ENCODE measurements at places on chromosomes 1 and 21.

DNA sequence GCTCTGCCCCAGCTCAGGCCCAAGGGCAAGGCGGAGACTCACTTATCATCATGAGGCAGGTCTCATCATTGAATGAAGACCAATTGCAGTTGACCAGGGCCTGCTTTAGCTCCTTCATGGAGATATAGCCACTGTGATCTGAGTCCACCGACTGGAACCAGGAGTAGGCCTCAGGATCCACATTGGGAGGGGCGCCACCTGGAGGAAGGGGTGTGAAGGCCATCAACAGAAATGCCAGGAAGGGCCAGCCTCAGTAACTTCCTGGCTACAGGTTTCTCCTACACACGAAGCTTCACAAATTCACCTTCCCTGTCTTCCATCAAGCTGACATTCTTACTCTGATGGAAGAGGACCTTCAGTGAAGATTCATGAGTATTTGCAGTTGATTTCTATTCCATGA lies 11.6 kb downstream of the PEF1 start:
- DNase-seq, result no peak

DNA sequence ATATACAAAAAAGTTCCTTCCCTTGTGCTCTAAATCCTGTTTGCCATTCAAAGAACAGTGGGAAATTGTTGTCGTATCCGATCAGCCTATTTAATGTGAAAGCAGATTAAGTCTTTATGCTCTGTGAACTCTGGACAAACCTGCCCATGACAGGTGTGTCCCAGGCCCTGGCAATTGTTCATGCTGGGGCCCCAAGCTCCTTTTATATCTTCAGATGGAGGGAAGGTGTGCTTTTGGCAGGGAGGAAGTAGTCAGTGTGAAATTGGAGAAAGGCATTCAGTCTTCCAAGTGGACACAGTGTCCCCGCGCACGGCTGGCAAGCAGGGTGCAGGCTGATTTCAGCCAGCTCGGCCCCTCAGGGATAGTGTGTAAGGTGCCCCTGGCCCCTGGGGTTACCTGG lies 135.1 kb upstream of the F3 start:
- DNase-seq, result no peak

GRCh38 chr1:152167835-152168534 lies 9.0 kb upstream of the RPTN start:
- no peak for DNase-seq

GRCh38 chr1:172453153-172453545 lies 9.3 kb upstream of the PIGC start:
- no peak for DNase-seq

DNA sequence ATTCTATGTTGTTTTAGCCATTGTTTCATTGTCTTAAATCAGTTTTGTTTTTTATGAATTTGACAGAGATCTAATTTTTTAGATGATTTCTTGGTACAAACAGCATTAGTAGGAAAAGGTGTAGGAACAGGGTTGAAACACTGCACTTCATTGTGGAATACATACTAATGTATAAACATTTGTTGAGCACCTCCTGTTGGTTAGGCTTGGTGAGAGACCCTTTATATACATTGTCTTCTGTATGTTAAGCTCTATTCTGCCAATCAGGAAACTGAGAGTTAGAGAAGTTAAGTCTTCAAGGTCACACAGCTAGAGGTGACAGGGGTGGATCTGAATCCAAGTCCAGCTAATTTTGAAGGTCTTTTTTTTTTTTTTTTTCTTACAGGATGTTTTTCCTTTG lies 192.7 kb downstream of the VPS13D start:
- no peak for DNase-seq

DNA sequence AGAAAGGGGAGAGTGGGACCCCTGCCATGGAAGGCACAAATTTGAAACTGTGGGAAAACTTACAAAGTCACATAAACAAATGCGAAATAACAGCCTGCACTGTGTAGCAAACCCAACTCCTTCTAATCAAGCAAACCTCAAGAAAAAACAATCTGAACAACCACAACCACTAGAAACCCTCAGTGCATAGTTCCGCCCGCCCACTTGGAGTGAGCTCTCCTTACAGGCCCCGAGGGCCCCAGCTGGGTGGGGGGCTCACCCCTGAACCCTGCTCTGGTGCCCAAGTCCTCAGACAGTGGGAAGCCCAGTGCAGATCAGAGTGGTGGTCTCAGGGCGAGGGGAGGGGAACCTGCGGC lies 931 bp upstream of the MXRA8 start:
- DNase-seq, result no peak

- DNase-seq, result no peak
Observed at GRCh38 chr21:38263493-38263892, 6.7 kb downstream of the KCNJ15 start.

GRCh38 chr1:39017266-39017665 lies 8.9 kb upstream of the NDUFS5 start:
- DNase-seq, result no peak

DNA sequence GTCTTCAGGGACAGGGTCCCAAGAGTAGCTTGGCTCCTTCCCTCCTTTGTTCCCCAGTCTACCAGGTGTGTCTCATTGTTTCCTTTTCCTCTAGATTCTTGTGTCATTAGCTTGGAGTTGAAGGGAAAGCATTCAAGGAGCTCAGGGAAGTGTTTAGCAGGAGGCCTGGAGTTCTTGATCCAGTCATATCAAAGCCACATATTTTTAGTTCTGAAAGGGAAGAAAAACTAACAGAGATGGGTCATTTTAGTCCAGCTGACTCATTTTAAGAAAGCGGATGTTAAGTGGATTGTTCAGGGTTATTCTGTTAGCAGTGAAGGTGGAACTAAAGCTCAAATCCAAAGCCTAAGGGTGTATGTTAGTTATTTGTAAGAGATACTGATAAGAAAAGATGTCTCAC lies 721 bp downstream of the C1orf54 start:
- no peak for DNase-seq

DNA sequence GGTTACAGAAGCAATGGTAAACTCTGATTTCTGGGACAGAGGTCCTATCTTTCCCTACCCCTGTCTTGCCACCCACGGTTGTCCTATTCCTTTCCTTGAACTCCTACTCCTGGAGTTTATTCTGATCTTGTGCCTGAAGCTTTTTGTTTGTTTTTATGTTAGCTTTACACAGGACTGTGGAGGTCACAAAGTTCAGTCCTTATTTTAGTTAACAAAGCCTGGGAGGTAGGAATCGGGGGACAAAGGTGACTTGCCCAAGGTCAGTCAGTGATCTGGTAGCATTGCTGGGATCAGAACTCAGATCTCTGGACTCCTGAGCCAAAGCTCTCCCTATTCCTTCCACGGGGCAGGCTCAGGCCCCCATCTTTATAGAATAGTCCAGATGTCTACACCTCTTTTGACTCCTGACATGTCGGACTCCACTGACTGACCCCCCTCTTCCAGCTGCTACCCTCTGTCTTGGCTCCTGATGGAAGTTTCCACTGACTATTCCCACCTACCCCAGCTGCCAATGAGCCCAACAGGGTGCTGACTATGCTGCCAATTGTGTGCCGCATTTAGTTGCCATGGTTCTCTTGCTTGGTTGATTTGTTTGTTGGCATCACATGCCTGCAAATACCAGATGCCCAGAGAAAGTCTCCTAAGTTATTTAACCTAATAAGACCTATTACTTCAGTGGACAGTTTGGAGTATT lies 9.9 kb downstream of the F5 start:
- no peak for DNase-seq

DNA sequence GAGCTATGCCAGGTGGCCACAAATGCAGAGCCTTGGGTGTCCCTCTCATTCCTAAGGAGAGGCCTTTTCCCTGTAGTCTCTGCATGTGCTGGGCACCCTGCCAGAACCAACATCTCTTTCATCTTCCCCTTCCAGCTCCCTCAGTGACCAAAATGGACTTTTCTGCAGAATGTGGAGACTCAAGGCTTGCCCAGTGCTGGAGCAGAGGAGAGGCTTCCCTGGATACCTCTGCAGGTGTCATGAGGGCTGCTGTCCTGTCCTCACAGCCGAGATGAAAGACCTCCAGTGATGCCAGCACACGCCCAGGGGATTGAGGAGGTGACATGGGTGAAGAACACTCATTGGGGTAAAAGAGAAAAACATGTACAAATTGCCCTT lies 347.0 kb upstream of the AJAP1 start:
- no peak for DNase-seq

- DNase-seq, result no peak
Observed at GRCh38 chr1:154502066-154502743, at the start of the genes SHE and TDRD10. TSS of gene SHE (minus strand) at chr1:154502412. CDS start at chr1:154502026, 386 bp downstream. TSS of gene TDRD10 (plus strand) at chr1:154502219. CDS start at chr1:154506904, 4,685 bp downstream.

GRCh38 chr1:201906336-201906735 lies 17.6 kb downstream of the SHISA4 start:
- DNase-seq, result no peak

DNA sequence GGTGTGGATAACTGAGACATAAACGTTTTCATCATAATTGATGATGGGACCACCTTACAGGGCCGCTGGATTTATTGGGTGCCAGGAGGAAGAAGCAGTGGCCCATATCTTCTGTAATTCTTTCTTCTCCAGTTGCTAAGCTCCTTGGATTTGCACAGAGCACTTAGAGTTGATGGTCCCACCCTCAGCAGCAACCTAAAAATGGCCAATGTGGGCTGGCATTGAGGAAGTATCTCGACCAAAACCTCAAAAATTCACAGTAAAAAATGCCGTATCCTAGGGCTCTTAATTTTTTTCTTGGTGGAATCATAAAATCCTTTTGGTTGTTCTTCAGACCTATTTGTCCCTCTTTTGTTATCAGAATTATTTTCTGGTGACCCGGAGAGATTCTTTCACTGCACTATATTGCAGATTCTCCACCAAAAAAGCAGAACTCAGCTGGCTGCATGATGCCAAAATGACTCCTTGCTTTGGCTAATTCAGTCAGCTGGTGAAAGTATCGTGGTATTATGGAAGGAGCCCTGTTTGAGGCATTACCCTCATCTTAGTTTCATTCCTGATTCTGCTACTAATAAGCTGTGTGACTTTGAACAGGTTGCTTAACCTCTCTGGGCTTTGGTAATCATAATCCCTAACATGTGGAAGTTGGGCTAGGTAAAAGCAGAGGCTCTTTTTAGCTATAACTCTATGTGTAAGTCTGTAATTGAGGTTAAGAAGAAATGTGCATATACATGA lies 27.6 kb downstream of the KIRREL1 start:
- no peak for DNase-seq

GRCh38 chr1:168636200-168636599 lies 59.8 kb downstream of the XCL1 start:
- no peak for DNase-seq

DNA sequence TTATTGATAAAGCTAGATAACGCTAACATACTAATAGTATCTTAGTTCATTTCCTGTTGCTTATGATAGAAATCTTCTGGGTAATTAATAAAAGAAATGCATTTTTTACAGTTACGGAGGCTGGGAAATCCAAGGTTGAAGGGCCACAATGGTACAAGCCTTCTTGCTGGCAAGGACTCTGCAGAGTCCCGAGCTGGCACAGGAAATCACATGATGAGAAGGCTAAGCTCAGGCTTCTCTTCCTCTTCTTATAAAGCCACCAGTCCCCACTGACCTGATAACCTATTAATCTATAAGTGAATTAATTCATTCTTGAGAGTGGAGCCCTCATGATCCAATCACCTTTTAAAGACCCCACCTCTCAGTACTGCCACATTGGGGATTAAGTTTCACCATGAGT lies 82.6 kb downstream of the GPR161 start:
- no peak for DNase-seq

- no peak for DNase-seq
Observed at GRCh38 chr1:65946376-65946775, 153.7 kb downstream of the PDE4B start.

DNA sequence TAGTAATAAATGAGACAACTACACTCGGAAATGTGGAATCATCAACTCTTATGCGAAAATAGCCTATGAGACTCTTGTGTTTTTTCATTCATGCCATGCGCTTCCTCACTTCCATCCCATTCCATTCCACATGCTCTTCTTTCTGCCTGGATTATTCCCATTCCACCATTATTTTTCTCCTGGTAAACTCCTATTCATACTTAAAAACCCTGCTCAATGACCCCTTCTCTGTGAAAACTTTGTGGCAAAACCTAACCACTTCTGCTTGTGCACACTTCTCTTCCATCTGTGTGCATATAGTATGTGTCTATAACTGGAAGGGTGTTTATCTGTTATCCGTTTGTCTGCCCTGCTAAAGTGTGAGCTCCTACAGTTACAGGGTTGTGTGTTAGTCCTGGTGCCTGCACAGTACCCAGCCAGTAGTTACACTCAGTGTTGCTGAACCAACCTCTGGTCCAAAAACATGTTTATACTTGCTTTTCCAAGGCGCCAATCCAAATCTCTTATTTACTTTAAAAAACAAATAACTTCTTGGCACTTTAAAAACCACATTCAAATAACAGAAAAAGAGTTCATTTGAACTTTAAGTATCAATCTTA lies 10.7 kb downstream of the EPHX1 start:
- no peak for DNase-seq

DNA sequence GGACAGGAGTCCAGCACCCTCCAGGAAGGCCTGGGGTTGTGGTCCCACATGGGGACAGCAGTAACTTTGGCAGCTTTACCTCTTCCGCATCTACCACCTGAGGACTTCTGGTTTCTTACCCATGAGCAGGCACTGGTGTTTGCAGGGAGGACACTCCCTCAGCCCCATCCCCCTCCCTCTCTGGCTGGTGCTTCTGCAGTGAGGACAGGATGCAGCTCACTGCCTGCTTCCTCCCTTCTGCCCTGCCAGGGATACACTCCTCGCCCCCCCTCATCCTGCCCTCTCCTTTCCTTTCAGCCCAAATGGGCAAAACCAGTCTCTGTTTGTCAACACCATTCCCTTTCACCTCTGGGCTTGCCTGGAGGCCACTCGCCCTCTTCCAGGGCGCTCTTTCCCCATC lies 62.4 kb downstream of the KIRREL1 start:
- DNase-seq, result no peak

- no peak for DNase-seq
Observed at GRCh38 chr1:244231572-244232315, 180.7 kb downstream of the ZBTB18 start.

GRCh38 chr1:167500283-167500860 lies 18.0 kb downstream of the CD247 start:
- no peak for DNase-seq

DNA sequence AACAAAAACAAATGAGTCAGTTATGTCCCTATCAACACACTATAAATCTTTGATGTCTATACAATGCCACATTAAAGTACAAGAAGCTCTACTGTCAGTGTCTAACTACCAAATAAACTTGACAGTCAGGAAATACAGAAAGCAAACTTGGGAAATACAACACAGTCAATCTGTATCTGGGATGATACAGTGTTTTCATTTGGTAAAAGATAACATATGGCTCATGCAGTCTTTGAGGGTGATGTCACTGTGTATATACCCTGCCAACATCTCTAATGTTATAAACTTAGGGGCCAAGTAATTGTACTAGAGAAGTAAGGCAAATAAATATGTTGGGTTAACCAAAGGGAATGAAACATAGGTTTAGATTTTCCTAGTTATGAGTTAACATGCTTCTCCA lies 552.5 kb upstream of the ADAMTS5 start:
- no peak for DNase-seq

DNA sequence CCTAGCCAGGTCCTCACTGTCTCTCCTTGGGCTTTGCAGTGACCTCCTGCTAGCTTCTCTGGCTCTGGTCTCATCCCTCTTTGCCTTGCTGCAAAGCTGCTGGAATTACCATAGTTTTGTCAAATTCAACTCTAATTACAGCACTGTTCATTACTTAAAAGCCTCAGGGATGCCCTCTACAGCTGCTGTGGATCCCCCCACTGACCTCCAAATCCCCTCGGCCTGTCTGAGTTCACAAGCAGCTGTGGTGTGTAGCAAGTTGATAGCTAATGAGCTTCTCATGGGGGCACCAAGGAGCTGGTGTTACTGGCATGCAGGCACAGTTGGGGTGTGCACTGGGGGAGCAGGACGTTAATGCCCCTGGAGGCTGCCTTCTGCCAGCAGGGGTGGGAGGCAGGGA lies 24.8 kb downstream of the NIPAL3 start:
- DNase-seq, result no peak

Measured in CMK (cell line).